ENCODE measurements at places on chromosomes 13 and 19.

DNA sequence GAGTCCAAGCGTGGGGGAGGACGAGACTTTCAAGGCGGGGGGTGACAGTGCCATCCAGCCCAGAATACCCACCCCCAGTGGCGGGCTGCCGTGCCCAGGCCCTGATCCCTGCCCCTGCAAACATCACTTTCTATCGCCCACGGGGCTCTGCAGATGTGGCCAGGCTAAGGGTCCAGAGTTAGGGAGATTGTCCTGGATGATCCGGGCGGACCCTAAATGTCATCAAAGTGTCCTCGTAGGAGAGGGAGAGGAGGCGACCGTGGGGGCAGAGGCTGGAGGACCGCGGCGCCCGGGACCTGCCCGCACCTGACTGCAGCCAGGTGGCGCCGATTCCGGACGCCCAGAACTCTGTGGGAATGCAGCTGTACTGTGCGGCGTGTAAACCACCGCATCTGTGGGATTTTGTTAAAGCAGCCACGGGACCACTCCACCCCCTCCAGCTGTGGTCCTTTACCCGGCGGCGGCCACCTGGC, 32.4 kb downstream of the GJA3 start:
- peak; percentile 9 for ATAC-seq

- no peak for ATAC-seq
Observed at GRCh38 chr13:63403733-63404132, 1988.1 kb upstream of the PCDH20 start.

GRCh38 chr13:112510002-112510780, 77.8 kb downstream of the TUBGCP3 start:
- no peak for ATAC-seq

DNA sequence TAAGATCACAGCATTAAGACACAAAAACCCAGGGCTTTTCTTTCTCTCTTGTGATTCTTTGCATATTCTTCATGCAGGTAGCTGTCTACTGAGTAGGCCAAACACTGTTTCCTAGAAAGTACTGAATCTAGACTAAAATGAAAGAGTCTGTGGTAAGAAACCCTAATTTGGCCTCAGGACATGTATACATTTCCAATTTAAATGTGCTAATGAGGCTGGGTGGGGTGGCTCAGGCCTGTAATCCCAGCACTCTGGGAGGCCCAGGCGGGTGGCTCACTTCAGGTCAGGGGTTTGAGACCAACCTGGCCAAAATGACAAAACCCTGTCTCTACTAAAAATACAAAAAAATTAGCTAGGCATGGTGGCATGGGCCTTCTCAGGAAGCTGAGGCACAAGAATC, 57.8 kb downstream of the MYCBP2 start:
- ATAC-seq: no peak

DNA sequence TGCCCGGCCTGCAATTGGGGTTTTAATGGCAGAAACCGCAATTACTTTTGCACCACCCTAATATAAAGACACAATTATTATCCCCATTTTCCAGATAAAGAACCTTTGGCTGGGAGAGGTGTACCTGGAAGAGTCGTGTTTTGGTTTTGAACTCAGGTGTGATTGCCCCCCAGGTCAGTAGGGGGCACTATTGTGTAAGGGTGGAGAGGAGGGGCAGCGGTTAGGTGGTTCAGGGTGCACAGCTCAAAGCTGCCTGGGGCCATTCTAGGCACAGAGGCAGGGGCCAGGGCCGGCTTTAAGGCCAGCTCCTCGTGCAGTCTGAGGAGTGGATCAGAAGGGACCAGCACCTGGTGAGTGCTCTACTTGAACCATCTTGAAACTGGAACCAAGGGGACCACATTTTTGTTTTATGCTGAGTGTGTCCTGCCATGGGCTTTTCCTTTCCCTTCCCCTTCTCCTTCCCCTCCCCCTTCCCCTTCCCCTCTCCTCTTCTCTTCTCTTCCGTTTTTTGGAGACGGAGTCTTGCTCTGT, 5.8 kb upstream of the FCGRT start:
- ATAC-seq: peak; percentile 88

- no peak for ATAC-seq
Observed at GRCh38 chr19:4555657-4556561, 3.6 kb downstream of the SEMA6B start.

DNA sequence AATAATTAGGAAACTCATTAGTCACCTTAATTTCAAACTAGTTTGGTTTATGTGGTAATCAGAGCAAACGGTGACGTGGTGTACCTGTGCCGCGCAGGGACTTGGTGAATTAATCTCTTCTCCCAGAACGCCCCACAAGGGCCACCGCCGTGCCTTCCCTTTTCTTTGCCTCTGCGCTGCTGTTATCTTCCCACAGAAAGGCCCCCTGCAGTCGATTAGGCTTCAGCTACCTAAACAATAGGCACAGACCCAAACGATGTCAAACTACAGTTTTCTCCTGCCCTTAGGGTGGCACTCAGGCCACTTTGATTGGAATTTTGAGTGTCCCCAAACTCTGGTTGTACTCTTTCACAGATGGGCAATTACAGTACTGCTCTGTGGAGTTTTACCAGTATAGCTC, 115.5 kb downstream of the GGACT start:
- no peak for ATAC-seq

- ATAC-seq: no peak
Observed at GRCh38 chr13:35649162-35649561, 172.7 kb upstream of the MAB21L1 start.

DNA sequence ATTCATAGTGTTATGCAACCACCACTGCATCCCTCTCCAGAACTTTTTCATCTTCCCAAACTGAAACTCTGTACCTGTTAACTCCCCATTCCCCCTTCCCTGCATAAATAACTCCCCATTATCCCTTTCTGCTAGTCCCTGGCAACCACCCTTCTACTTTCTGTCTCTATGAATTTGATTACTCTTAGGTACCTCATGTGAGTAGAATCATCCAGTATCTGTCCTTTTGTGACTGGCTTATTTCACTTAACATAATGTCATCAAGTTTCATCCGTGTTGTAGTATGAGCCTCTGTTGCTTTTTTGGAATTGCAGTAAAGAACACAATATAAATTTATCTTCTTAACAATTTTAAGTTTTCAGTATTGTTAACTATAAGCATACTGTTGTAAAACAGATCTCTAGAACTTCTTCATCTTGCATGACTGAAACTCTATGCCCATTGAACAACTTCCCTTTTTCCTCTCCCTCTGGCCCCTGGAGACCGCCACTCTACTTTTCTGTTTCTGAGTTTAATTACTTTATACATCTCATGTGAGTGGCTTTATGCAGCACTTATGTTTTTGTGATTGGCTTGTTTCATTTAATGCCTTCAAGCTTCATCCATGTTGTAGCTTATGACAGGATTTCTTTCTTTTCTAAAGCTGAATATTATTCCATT, 87.3 kb upstream of the ABCC4 start:
- no peak for ATAC-seq

GRCh38 chr19:4570916-4571304, 11.4 kb upstream of the SEMA6B start:
- no peak for ATAC-seq

- ATAC-seq: no peak
Observed at GRCh38 chr19:33456076-33456844, 65.3 kb downstream of the PEPD start.

DNA sequence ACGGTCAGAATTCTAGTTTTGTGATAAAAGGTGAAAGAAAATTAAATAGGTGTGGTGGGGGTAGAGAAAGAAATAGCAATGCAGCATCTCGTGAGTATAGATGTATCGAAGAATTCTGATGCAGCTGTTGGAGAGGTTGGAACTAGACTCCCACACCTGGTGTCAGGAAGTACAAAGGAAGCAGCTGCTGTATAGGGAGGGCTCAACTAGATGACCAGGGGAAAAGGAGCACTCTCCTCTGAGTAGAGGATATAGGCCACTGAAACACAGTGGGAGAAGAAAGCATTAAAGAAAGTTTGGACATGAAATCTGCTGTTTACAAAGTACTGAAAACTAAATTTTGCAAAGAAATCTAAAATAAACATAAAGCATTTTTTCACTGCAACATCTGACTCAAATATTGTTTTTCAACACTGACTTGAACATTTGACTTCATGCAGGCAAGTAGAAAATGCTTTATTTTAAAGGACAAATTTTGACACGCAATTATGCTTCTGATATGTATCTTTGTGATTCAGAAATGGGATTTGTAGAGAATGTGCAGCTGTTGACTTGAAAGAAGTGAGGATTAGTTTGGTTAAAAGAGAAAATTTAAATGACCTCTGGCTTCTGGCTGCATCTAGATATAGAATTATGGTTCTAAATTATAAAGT, 82.2 kb downstream of the MIPEP start:
- no peak for ATAC-seq

- ATAC-seq: no peak
Observed at GRCh38 chr13:49307365-49307764, 59.6 kb downstream of the CDADC1 start.

- ATAC-seq: peak; percentile 13
Observed at GRCh38 chr13:42807241-42807640, 25.9 kb downstream of the FAM216B start.

- peak; percentile 35 for ATAC-seq
Observed at GRCh38 chr13:46160471-46161066, 21.4 kb downstream of the LCP1 start.

- no peak for ATAC-seq
Observed at GRCh38 chr13:96963786-96964475, 30.3 kb downstream of the OXGR1 start.

- no peak for ATAC-seq
Observed at GRCh38 chr19:49287141-49287770, 37.7 kb downstream of the SLC6A16 start.

- no peak for ATAC-seq
Observed at GRCh38 chr19:2524361-2524839, 48.5 kb downstream of the GADD45B start.

- ATAC-seq: peak; percentile 93
Observed at GRCh38 chr13:28047757-28048388, 52.5 kb downstream of the FLT3 start.

GRCh38 chr13:39765801-39766463, 110.5 kb downstream of the COG6 start:
- peak; percentile 69 for ATAC-seq

DNA sequence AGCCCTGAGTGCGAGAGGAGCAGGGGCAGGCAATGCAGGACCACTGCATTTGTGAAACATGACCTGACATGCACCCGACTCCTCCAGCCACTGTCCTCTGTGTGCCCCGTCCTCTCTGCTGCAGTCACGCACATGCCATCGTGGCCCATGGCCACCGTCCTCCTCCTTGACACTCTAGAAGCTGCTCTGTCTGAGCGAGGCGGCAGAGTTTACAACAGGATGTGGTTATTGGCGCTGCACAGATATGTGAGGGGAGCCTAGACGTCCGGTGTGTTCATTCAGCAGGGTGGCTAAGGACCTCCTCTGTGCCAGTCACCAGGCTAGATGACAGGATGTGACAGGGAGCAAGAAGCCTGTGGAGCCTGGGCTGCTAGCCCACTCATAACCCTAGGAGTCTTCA, 277.8 kb downstream of the FOXO1 start:
- peak; percentile 98 for ATAC-seq

- no peak for ATAC-seq
Observed at GRCh38 chr13:114024603-114025404, 50.9 kb upstream of the C13orf46 start.

DNA sequence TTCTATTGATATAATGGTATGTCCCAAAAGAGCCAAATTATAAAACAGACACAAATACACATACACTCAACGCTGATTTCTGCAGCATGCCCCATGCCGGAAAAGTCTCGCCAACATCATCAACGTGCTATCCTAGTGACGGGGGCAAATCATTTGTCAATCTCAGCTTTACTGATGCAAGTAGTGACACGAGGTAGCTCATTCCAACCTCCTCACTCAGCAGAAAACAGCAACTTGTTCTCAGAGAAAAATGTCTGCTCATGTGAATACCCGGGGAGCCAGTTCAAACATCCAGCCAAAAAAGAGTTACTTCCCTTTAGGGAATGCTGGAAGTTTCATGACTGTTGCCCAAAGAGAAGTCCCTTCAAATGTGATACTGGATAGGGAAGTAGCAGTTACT, 46.3 kb downstream of the SOX21 start:
- ATAC-seq: no peak

DNA sequence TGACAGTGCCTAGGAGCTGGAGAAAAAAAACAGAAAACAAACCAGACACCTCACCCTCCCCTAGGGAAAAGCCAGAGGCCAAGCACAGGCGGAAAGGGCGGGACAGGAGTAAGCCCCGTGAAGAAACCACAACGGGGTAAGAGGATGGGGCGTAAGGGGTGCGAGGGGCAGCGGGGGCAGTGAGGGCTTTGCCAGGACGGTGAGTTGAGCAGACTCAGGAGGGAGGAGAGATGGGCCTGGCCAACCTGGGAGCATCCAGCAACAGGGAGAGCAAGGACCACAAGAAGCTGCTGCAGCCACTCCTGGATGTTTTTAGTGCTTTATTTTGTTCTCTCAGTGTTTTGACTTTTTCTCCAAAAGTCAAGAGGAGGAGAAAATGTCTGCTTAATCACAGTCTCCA, 114.1 kb upstream of the SOX1 start:
- ATAC-seq: no peak

DNA sequence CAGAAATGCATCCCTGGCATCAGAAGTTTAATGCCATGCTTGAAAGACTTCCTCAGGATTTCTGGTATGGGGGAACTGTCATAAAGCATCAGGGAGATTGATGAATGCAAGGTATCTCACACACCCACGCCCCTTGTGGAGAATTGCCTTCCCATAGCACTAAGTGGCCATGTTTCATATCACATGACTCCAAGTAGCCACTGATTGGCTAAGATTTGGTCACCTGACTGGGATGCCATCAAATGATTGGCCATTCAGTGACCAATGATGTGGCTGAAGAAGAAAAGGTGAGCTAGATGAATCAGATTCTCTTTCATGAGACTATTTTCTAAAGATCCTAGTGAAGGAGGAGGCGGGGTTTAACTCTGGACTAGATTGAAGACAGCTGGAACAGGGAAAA, 7.3 kb downstream of the KLK8 start:
- no peak for ATAC-seq

- no peak for ATAC-seq
Observed at GRCh38 chr19:56864443-56865125, 24.1 kb upstream of the PEG3 start.

DNA sequence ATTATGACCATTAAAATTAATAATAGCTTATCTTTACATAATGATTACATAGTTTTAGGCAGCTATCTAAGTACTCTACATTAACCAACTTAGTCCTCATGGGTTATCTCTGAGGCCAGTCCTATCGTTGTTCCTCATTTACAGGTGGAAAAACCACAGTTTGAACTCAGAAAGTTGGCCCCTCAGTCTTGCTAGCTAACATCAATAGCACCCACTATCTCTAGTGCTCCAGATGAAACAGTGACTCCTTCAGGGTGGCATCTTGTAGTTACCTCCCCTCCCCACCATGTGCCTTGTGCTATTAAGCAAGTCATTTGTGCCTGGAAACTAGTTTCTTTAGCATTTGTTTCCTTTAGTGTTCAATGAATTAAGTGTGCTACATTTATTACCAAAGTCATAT, 1086.7 kb downstream of the EFNB2 start:
- ATAC-seq: no peak

GRCh38 chr19:20513189-20513904, 52.2 kb downstream of the ZNF737 start:
- ATAC-seq: no peak
